ENCODE measurements at places on chromosomes 4 and X.

- no peak for DNase-seq
Observed at GRCh38 chrX:31819455-31819854, 747.6 kb upstream of the FTHL17 start.

DNA sequence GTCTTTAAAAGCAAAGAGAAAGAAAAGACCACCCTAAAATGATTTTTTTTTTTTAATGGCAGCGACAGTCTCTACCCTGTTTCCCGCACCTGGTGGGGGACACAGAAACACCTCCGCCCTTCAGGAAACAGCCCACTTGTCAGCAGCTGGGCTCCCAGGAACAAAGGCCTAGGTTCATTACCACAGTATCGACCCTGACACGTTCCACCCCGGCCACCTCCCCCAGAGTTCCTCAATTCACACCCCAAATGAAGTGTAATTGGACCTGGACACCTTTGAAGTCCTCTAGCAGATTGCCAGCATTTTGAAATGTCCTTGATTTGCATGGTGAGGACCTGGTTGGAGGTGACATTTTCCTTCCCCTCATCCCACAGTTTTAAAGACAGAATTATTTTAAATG lies 175.0 kb upstream of the BCOR start:
- DNase-seq: no peak

DNA sequence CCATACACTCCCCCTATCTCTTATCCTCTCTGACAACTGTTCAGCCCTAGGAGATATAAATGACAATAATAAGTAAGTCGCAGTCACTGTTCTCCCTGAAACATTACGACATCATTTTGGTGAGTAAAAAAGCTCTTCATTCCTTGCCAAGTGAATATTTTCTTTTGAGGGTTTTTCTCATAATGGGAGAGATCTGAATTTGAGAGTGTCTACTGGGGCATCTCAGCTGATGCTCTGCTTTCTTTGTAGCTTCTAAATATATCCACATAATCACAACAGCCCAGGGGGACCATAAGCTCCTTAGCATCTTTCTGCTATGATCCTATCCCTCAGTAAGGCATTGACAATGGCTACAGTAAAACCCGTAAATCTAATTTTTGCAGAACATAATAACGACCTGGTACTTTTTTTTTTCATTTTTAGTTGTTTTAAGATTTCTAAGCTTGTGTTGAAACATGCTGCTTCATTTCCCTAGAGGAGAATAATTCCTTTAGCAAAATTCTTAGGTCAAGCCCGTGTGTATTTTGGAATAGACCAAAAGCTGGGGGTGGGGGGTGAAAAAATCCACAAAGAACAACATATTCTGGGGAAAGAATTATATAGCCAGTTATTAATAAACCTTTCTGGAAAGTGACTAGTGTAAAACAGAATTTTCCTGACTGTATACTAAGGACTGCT lies 78.1 kb upstream of the GPM6B start:
- DNase-seq: no peak

DNA sequence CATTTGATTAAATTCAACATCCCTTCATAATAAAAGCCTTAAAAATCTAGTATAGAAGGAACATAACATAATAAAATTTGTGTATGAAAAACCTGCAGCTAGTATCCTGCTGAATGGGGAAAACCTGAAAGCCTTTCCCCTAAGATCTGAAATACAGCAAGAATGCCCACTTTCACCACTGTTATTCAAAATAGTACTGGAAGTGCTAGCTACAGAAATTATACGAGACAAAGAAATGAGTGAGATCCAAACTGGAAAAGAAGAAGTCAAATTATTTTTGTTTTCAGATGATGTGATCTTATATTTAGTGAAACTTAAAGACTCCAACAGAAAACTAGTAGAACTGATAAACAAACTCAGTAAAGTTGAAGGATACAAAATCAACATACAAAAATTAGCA lies 152.9 kb downstream of the RTL3 start:
- no peak for DNase-seq

- DNase-seq: no peak
Observed at GRCh38 chr4:83089410-83090157, 24.9 kb downstream of the PLAC8 start.

DNA sequence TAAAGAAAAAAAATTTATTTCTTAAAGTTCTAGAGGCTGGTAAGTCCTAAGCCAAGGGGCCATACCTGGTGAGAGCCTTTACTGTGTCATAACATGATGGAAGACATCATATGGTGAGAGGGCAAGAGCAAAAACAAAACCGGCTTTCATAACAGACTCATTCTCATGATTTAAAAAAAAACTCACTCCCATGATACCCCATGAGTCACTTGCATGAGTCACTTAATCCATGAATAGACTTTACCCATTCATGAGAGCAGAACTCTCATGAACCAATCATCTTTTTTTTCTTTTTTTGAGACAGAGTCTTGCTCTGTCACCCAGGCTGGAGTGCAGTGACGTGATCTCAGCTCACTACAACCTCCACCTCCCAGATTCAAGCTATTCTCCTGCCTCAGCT lies 369.7 kb upstream of the DIAPH2 start:
- DNase-seq: peak; percentile 4

GRCh38 chrX:9542761-9543111 lies 77.9 kb downstream of the TBL1X start:
- DNase-seq: no peak

DNA sequence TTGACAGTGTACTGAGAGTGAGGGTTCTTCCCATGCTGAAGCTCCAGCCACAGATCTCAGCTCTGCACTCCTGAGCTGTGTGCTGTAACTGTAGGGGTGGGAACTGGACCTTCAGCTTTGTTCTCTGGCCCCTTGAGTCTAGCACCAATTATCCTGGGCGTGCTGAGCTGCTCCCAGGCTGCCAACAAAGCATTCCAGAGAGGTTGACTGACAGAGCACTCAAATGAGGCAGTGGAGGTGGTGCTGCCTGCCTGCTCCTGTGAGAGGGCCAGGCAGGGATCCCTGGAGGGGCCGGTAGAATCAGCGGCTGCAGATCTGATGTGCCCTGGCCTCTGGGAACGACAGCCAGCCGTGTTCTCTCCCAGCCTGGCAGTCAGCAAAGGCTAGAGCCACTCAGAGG lies 375.7 kb upstream of the AADAT start:
- DNase-seq: no peak

- no peak for DNase-seq
Observed at GRCh38 chr4:140242357-140243277, 88.6 kb upstream of the MAML3 start.

DNA sequence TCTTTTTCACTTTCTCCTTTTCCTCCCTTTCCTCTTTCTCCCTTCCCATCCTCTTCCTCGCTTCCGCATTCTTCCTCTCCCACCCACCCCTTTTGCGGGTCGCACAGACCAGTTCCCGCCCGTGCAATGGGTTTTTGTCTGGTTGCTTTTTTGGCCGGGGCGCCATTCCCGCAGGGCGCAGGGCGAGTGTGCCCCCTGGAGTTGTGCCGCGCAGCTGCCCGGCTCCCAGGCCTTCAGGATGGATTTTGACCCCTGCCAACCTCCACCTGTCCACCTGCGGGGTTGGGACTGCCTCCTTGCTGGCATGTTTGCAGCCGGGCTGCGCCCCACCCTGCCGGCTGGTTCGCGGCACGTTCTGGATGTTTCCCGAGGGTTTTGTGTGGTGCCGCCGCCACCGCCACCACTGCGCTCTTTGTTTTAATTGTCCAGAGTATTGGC lies 578 bp upstream of the SEL1L3 start:
- DNase-seq: no peak

GRCh38 chr4:1584498-1584897 lies 99.6 kb downstream of the FAM53A start:
- no peak for DNase-seq

GRCh38 chrX:115362334-115363095 lies 73.0 kb downstream of the LUZP4 start:
- peak; percentile 80 for DNase-seq

Measured in astrocyte (in vitro differentiated cells and primary cell).